ENCODE measurements at places on chromosomes 6 and 20.

DNA sequence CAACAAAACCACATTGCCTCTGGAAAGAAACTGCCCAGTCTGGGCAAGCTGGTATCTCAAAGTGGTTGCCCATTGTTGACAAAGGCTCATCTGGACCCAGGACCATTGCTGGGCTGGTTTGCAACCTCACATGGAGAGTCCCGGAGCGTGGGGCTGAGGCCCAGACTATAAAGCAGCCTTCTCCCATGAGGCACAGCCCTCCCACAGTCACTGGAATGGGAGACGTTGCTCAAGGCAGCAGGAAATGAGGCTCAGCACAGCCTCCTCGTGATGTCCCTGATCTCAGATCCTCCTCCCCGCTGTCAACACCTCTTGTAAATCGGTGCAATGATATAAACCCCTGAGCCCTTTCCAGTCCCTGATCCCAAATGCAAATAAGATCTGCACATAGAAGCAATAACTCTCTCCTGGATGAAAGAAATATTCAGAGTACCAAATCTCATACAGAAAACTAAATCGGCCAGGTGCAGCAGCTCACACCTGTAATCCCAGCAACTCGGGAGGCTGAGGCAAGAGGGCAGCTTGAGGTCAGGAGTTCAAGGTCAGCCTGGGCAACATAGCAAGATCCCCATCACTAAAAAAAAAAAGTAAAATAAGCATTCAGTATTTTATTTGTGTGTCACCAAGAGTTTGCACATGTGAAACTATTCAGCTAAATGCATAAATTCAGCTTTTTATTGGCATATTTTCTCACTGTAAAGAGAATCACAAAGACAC is 103.0 kb upstream of the RREB1 start:
- no peak for DNase-seq

DNA sequence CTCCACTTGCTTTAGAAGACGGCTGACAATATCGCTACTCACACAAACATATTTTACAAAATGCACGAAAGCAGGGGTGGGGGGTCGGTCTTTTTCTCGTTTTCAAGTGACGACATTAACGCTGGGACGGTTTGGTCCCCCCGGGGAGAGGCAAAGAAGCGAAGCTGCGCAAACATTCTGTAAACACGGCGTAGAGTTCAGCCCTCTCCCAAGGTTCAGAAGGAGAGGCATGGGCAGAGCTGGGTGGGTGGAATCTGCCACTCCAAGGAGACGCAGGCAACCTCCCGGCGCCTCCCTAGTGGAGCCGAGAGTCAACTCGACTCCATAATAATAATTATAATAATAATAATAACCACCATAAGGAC is 2.4 kb downstream of the NKX2-2 start:
- DNase-seq, result no peak

- no peak for DNase-seq
Observed at GRCh38 chr6:14894105-14894504, 351.8 kb upstream of the JARID2 start.

- DNase-seq, result no peak
Observed at GRCh38 chr6:22008248-22008836, 288.5 kb downstream of the PRL start.

GRCh38 chr6:152696522-152696921 is 1.2 kb upstream of the MYCT1 start:
- no peak for DNase-seq

DNA sequence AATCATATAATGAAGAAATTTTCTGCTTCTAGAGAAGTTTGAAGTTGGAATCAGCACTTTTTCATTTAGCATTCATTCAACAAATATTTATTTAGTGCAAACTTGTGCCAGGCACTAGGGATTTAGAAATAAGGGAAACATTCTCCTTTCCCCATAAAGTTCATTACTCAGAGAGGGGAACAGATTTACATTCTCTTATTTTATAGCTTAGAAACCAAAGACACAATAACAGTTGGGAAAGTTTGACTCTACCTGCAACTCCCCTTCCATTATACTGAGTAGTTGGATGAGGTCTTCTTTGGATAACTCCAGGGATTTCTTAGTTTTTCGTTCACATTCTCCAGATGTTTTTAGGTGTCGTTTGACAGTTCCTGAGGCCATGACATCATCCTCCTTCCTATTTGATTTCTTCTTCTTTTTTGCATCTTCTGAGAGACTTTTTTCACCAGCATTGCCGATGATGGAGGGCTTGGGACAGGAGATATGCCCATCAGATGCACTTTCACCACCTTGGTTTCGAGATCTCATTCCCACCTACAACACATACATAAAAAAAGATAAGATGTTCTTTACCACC is 79.1 kb downstream of the FILIP1 start:
- no peak for DNase-seq

- no peak for DNase-seq
Observed at GRCh38 chr6:108955329-108955949, 107.2 kb downstream of the ARMC2 start.

- DNase-seq, result no peak
Observed at GRCh38 chr6:69601132-69601531, 195.7 kb downstream of the LMBRD1 start.

- DNase-seq, result no peak
Observed at GRCh38 chr6:11288065-11288464, 55.6 kb upstream of the NEDD9 start.

- DNase-seq, result no peak
Observed at GRCh38 chr20:33611106-33611505, 51.0 kb upstream of the C20orf144 start.

GRCh38 chr6:47579040-47579439 is 101.5 kb downstream of the CD2AP start:
- no peak for DNase-seq

DNA sequence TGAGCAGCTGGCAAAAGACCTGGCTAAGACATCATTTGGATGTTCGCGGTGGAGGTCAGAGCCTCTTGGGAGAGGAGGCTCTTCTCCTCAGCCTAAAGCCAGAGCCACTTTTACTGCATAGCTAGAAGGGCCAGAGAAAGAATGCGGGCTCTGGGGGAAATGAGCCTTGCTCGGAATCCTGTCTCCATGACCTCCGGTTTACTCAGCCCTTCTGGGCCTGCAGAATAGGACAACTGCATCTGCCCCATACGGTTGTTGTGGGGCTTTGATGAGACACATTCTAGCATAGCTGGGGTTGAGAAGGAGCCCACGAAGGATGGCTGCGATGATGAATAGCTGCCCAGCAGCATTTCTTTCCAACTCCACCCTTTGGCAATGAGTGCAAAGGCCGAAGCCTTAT is 115.0 kb upstream of the SLC22A23 start:
- DNase-seq, result no peak

DNA sequence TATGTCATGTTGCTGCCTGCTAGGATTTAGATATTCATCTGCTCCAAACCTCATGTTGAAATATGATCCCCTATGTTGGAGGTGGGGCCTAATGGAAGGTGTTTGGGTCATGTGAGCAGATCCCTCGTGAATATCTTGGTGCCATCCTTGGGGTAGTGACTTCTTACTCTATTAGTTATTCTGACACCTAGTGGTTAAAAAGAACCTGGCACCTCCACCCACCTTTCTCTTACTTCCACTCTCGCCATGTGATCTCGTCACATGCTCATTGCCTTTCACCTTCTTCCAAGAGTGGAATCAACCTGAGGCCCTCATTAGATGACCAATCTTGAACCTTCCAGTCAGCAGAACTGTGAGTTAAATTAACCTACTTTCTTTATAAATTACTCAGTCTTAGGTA is 549.4 kb upstream of the SYNCRIP start:
- no peak for DNase-seq

GRCh38 chr6:167956983-167957492 is 40.4 kb upstream of the KIF25 start:
- DNase-seq, result no peak

GRCh38 chr6:44954281-44954680 is 373.8 kb upstream of the RUNX2 start:
- DNase-seq, result no peak
